Tongue (tissue), 3 donors: ENCODE measurements at places on chromosomes 7 and 10. TPM values are rescaled to one million over a fixed set of nuclear protein-coding genes. Genes with fewer than 3 reads are reported as not detected.

The ATOH7 gene
- total RNA-seq: 0.82 TPM

The SLC26A4 gene
- 1.1 TPM for total RNA-seq

The SPDYE6 gene
- not detected for total RNA-seq

The TMEM139 gene
- 0.51 TPM for total RNA-seq

The ASIC3 gene
- 0.51 TPM for total RNA-seq

The UNC5B gene
- 7.1 TPM for total RNA-seq

The TMEM196 gene
- not detected for total RNA-seq

The NAMPT gene
- 120 TPM for total RNA-seq

The AIMP2 gene
- total RNA-seq: 101 TPM

The SPOCK2 gene
- total RNA-seq: 8.3 TPM

The KLF14 gene
- total RNA-seq: 1.1 TPM

The SERPINE1 gene
- total RNA-seq: 5.4 TPM

DNA sequence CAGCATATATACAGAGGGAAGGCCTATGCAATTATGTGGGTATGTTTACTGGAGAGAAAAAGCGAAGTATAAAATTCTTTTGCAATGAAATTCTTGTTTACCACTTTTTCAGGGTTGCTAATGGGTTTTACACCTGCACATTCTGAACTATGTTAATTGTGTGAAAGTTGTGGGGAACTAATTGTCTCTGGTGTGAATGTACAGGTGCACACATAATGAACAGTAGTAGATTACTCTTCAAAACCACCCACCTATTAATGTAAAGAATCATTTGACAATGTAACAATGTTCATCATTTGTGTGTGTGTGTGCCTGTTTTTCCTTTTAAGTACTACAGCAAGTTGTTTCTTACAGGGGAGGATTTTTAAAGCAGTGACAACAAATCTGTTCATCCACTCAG lies 80.0 kb upstream of the FEZF1 start:
- DNase-seq: no peak

GRCh38 chr7:2843711-2844152 lies 376 bp downstream of the GNA12 start:
- DNase-seq: peak; percentile 47

DNA sequence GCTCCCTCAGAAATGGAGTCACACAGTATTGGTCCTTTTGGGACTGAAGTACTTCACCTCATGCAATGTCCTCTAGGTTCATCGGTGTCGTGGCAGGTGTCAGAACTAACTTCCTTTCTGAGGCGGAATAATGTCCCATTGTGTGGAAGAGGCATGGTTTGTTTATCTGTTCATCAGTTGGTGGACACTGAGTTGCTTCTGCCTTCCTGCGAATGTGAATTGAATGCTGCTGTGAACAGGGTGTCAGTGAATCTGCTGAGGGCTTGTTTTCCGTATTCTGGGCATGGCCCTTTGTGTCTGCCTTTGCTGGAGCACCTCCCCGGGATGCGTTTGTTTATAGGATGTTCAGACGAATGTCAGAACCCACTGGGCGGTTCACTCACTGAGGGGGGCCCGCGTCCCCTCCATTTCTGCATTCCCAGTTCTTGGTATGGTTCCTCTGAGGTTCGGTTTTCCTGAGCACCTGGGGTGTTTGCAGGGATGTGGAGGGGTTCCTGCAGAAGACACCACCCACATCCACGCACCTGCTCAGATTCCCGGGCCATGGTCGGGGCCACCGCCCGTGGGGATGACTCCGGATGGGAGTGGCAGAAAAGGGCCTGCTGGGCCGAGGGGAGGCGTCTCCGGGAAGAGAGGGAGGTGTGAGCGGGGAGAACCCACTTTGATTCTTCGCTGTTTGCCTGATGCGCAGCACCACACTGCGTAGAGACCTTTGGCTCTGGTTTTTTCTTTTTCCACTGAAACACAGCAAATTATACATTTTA lies 33.1 kb downstream of the CHST12 start:
- DNase-seq: no peak

GRCh38 chr10:23371073-23371472 lies 26.5 kb upstream of the C10orf67 start:
- DNase-seq: no peak

DNA sequence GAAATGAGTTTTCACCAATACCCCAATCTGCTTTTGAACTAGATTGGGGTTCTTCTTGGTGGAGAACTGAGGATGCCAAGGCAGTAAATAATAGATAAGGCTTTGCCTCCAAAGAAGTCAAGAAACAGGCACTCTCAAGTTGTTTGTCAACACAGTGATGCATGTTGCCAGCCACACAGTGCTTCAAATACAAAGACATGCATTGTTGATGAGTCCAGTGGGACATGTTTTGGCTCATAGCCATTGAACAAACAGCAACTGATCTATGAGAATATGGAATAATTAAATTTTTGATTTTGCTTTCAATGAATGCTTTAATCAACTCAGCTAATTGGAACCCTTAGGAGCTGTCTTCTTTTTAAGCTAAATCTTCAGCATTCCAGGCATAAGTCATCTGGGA lies 346.4 kb downstream of the THSD7A start:
- DNase-seq: no peak

DNA sequence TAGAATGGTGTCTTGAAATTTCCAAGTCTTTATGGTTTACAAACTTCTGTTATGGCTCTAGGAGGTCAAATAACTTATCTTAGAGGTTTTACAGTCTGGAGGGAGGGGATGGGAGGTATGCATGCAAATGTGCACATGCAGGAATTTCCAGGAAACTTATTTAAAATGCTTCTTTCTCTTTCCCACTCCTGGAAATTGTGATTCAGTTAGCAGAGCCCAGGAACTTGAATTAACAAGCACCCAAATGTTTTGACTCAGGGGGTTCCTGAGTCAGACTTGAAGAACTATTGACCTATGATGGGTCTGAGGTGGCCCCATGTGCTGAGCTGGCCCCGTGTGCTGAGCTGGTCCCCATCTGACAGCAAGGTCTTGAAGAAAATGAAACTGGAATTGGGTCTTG lies 669.4 kb downstream of the INHBA start:
- DNase-seq: no peak

- no peak for DNase-seq
These were observed 20.4 kb upstream of the EIF4H start for GRCh38 chr7:74153736-74154135.

DNA sequence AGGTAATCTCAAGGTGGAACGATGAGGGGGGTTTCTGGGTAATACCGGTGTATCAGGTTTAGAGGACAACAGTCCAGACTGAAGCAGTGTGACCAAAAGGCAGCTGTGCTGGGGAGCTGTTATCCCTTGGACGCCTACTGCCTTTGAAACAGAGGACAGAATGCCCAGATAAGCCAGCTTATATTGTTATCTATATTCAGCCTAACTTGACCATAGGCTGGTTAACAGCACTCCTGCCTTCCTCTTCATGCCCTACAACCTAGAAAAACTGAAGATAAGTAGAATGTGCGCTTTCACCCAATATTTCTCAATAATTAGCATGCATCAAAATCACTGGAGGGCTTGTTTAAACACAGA lies 44.9 kb downstream of the IL6 start:
- DNase-seq: no peak

GRCh38 chr7:158856883-158857668 lies 718 bp downstream of the DYNC2I1 start:
- no peak for DNase-seq

- no peak for DNase-seq
These were observed 947.6 kb upstream of the POT1 start for GRCh38 chr7:125877246-125877645.

DNA sequence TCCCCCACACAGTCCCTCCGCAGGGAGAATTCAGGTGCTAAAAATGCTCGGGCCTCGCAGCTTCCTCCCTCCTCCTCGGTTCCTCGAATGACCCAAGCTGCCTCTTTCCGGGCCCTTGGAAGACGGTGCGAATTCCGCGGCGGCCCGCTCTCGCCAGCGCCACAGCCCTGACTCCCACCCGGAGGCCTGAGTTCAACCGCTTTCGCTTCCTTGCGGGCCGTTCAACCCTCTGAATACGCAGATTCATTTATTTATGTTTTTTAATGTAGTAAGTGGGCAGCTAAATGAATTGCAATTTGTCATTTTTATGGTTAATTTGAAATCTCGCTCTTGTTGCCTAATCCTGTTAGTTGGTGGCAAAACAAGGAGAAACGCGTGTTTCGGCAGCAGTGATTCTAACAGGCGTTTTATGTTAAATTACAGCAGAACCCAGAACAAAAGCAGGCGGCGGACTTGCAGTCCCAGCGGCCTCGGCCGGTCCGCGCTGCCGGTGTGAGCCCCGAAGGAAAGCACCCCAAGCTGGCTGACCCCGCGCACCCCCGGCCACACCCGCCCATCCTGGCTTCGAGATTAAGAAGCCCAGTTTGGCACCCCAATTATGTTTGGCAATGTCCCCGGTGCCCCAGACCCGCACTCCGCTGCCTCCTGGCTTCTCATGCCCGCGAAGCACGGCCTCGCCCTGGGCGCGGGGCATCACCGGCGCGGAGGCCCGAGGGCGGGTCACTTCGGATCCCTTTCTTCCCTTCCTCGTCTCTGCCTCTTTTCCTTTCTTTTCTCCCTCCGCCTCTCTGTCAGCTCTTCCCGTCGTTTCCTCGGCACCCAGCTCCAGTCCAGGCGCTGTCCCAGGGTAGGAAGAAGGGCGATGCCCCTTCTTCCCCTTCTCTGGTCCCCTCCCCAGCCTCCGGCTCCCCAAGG lies 75.9 kb downstream of the INSIG1 start:
- DNase-seq: no peak

DNA sequence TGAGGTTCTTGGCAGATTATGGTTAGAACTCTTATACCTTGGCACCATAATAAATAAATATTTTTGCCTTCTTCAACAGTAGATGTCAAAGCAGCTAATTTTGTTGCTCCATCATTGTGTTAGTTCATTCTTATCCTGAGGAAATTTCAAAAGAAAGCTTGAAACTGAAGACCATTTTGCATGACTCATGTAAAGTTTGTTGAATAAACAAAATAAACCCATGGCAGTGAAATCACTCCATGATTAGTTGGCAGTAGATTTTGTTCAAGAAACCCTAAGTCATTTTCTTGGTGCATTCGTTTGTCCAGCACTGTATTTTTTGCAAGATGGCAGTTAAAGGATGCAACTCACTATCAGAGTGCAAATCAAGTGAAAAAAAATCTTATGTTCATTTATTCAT lies 91.6 kb downstream of the HECW1 start:
- DNase-seq: no peak

- no peak for DNase-seq
These were observed 683.2 kb upstream of the LRRN3 start for GRCh38 chr7:110407706-110408105.

DNA sequence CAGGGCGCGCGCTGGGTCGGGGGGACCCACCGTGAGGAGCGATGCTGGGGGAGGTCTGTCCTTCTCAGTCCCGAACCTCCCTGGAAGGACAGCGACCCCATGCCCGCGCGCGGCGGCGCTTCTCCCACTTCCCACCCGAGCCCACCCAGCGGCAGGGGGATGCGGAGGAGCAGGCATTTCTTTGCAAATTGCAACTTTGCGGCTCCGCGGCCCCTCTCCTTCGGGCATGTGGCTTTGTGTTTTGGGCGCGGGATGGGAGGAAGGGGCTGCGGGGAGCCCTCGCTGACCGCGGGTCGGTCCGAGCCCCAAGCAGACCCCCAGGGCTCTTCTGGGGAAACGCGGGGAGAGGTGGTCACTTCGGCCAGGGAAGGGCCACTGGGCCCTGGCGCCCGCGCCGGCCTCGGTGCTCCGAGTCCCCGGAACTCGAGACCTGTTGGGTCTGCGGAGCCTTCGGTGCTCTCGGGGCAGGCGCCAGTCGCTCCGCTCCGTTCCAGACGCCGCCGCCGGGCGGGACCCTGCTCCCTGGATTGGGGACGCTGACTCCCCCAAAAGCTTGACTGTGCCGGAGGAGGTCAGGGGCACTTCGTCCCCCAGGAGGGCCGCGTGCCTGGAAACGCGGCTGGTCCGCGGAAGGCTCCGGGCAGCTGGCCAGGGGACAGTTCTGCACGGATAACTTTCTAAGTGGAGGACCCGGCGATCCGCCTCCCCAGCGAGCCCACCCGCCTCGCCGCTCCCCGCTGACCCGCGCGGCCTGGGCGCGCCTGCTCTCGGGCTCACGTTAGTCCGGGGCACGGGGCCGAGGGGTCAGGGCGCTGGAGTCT lies 164.2 kb upstream of the DPP6 start:
- peak; percentile 28 for DNase-seq

DNA sequence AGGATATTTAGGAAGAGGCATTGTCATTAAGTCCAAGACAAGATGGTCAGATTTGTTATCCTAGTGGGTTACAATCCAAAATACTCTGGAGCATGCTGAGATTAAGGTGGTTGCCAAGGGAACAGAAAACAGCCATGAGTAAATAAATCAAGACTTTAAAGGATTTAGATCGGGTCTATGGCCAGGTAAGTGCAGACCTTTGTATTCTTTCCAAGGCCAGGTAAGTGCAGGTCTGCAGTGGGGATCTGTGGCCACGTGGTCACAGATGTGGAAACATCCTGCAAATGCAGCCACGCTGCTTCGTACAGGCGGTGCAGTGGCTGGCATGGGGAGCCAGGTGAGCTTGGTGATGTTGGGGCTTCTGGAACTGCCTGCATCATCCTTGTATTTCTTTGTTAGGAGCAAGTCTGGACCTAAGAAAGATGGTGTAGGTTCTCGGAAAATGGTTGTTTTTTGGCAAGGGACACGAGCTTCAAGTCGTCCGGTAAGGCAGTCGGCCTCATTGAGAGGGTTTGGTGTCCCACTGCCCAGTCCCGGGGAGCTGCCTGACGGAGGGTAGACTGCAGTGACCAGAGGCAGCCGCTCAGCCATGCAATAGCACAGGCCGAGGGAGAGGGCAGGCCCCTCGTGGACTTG lies 21.8 kb downstream of the ZNF775 start:
- DNase-seq: no peak

- no peak for DNase-seq
These were observed 37.6 kb downstream of the PPIF start for GRCh38 chr10:79384773-79385391.

DNA sequence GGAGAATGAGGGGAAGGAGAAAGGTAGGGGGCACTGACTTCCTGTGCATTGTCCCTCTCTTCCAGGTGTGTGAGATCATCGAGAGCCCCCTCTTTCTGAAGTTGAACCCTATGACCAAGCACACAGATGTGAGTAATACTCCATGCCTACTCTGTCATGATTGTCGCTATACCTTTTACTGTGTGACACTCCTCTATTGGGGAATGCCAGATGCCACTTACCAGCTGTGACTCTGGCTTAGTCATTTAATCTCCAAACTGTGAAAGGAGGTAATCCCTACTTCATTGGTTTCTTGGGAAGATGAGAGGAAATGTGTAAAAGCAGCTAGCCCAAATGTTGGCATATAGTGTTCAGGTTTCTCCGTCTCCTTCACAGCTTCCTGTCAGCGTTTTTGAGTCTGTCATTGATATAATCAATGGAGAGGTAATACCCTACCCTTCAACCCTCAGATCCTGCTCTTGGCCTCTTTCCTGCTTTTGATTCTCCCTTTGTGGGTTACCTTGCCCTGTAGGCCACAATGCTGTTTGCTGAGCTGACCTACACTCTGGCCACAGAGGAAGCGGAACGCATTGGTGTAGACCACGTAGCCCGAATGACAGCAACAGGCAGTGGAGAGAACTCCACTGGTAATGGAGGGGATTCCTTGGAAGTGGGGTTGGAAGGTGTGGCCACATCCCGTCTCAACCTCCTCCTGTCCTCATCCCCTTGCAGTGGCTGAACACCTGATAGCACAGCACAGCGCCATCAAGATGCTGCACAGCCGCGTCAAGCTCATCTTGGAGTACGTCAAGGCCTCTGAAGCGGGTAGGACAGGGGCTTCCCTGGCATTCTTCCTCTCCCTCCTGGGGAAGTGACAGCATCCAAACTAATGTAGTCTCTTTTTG lies 2.0 kb downstream of the COPS6 start:
- DNase-seq: no peak

GRCh38 chr7:23256731-23257130 lies 10.2 kb downstream of the GPNMB start:
- no peak for DNase-seq

GRCh38 chr10:58887474-58887873 lies 289.0 kb upstream of the PHYHIPL start:
- no peak for DNase-seq

GRCh38 chr10:69855346-69856111 lies 53.8 kb downstream of the COL13A1 start:
- DNase-seq: no peak
